ENCODE measurements at places on chromosomes 4 and X.

DNA sequence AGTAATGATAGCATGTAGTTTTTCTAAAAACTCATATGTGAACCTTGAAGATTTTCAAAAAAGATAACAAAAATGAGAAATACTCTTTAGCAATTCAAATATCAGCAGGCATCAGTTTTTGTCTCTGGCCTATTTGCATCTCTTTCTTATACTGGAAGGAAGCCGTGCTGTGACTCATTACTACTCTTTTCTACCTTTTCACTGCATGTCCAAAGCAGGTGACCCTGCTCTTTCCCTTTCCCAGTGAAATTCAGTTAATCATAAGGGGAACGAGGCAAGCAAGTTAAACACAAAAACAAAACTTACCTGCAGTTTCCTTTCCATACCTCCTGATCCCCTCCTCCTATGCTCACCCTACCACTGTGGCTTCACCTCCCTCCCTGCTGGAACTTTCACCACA is 9.3 kb downstream of the SPATA4 start:
- DNase-seq: no peak

DNA sequence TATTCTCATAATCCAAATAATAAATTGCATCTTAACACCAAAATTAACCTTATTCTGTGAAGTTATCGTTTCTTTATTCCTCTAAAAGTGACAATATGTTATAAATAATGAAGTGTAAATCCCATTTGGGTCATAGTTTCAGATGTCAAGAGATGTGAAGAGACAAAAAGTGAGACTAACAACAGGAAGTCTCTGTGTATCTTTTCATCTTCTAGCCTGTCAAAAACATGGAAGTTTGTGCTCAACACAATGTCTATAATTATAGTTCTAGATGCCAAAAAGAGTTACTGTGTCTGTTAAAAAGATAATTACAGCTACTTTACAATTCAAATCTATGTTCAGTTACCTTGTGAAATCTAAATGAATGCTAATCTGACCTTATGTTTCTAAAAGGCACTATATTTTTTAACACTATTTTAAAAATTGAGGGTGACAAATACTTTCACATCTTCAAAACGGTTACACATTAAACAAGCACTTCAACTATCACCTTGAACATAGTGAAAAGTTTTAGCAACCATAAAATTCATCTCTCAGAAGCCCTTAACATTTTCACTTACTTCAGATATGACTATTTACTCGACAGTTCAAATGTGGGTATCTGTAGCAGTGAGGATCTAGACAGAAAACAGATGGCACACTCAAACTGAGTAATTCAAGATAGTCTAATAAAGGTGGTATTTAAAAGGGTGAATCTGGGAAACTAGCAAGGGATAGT is 509.8 kb downstream of the ARAP2 start:
- no peak for DNase-seq

DNA sequence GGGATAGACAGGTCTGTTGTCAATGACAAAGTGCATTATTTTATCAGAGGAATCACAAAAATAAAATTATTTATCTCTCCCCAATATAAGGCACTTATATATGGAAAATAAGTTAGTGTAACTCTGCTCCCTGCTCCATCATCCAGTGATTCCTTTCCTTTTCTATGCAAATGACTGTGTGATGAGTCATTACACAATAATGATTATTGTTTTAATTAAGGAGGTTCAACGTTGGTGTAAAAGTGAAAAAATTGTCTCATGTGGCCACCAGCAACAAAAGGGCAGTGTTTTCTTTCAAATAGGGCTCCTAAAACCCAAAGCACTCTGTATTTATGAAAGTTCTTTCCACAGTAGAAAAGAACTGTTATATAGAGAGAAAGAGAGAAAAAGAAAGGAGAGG is 16.7 kb downstream of the SLC7A11 start:
- DNase-seq: no peak

DNA sequence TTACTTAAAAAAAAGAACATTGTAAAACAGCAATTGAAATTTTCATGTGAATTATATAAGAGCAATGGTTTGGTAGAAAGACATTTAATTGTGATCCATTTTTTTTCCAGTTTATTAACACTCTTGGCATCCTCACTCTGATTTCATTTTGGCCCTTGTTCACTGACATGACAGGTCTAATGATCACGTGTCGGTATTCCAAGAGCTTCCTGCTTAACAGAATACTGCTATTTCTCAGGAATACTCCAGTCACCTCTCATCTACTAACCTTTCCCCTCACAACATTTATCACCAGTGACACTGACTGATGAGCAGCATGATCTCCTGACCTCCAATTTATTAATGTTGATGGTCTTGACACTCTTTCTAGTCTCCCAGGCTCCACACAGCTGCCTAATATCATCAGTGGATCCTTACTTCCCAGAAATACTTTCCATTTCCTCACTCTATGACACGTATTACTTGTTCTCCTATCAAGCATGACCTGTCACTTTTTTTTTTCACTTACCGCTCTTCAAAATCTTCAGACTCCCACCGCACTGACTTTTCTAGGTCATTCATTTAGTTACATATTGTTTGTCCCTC is 847.8 kb upstream of the SLIT2 start:
- no peak for DNase-seq

DNA sequence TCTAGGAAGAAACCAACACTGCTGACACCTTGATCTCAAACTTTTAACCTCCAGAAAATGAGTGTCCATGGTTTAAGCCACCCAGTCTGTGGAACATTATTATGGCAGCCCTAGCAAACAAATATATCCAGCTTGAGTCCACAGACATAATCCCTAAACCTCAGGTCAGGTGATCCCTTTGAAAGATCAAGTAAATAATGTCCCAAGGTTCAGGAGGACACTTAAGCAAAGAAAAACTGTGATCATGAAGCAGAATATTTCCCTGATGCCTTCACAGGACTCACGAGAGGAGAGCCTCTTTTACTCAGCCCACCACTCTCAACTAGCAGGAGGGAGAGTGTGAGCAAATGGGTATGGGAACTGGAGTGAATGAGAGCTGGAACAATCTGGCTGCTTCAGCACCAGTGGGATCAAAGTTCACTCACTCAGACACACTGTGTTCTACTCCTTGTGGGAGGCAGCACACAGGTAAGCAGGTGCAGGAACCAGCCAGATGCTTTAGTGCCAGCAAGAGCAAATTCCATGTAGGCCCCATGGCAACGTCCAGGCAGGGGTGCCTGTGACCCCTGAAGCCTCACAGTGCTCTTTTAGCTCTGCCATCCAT is 608.4 kb downstream of the RAB28 start:
- no peak for DNase-seq

DNA sequence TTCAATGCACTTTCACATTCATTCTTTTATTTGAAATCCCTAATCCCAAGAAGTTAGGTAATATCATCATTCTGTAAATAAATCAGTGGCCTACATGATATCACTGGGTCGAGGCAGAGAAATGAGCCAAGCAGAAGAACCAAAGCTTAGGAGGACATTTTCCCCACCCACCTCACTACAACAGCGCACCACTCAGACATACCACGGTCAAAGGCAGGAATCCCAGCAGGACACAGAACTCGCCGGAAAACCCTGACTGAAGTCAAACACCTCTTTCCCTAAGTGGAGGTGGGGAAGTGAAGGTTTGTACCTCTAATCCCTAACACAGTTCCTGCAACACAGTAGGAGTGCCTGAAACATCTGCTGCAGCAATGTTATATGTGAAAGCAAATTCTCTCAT is 21.5 kb downstream of the RELL1 start:
- DNase-seq: peak; percentile 21

DNA sequence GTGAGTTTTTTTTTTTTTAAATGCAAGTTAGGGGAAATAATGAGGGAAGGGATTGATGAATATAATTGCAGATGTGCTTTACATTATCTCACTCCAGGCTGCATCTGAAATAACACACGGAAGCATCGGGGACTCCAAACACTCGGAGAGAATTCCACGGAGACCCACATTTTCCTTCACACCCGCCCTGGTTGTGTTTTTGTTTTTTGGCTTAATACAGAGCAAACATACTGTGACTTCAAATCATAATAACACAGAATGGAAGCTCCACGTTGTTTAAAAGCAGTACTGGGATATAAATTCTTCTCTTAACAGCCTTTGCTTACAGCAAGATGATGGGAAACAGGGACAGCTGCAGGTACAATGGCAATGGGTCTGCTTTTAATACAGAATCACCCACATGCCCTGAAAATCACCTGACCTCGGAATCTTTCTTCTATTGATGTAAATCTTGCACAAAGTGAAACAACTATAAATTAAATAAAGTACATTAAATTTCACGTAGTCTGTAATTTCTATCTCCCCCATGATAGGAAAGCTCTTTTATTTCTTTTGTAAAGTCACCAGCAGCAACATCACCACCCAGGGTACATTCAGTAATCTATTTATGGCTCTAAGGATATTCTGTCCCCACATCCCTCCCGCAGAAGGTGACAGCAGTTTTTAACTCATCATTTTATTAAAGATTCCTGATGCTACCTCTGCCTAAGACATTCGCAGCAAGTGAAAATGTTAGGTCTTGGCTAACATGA is 119.3 kb downstream of the ZNF827 start:
- no peak for DNase-seq

DNA sequence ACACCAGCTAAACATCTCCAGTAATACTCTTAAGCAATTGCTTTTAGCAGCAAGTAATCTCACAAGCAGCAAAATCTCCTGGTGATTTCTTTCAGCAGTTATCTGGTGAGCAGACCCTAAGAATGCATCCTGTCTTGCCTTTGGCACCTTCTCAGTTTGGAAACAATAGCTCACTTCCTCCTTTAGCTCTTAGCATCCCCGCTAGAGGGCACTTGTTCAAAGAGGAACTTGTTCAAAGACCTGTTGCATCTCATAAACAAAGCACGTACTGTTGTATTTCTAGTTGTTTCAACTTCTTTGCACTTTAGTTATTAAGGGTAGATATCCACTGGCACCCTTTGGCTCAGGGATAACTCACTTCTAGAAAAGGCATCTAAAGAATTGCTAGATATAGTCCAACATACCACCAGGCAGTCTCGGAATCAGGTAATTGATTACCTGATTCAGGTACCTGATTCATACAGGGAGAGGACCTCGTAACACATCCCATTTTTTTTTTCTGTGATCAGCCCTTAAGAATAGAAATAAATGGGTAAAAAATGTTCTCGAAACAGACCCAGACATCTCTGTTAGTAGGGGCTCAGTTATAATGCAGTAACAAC is 81.9 kb upstream of the QRFPR start:
- DNase-seq: peak; percentile 77

GRCh38 chr4:174520660-174521059 is 1.6 kb downstream of the HPGD start:
- no peak for DNase-seq

DNA sequence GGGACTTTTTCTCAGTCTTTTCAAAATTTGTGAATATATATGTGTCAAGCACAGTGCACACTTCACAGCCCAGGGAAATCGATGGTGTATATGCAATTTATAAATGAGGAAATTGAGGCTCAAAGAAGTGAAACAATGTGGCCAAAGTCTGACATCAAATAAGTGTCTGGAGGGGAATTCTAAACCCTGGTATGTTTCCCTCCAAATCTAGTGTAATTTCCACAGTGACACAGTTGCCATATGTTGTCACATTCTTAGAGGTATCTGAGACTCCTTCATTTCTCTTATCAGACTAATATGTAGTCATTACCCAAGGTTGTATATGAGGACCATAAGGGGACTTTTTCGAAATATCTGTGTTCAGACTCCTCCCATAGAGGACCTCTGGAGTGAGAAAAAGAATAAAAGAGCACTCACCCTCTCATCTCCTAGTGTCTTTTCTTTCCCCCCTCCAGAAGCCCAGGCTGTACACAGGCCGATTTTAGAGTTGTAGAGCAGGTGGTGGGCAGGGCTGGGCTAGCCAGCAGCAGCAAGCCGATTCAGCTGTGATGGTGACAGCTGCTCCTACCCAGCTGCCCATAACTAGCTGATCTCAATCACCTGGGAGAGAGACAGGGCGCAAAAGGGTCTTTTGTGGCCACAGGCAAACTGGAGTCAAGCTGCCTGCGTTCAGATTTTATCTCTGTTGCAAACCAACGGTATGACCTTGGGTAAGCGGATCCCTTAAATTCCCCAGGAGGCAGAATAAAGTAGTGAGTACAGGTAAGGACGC is 55.1 kb downstream of the CLCN5 start:
- peak; percentile 90 for DNase-seq

- DNase-seq: no peak
These were observed 139.7 kb downstream of the RBM47 start for GRCh38 chr4:40489961-40490360.

- no peak for DNase-seq
These were observed 1415.5 kb downstream of the PCDH7 start for GRCh38 chr4:32135642-32136041.

- DNase-seq: no peak
These were observed 37.1 kb downstream of the ENOPH1 start for GRCh38 chr4:82467471-82467870.

- DNase-seq: peak; percentile 68
These were observed 671 bp upstream of the EIF4E start for GRCh38 chr4:98929341-98930267.

- no peak for DNase-seq
These were observed 240.6 kb downstream of the AFAP1 start for GRCh38 chr4:7699031-7699430.

GRCh38 chr4:34516524-34516923 is 1727.8 kb downstream of the ARAP2 start:
- no peak for DNase-seq

DNA sequence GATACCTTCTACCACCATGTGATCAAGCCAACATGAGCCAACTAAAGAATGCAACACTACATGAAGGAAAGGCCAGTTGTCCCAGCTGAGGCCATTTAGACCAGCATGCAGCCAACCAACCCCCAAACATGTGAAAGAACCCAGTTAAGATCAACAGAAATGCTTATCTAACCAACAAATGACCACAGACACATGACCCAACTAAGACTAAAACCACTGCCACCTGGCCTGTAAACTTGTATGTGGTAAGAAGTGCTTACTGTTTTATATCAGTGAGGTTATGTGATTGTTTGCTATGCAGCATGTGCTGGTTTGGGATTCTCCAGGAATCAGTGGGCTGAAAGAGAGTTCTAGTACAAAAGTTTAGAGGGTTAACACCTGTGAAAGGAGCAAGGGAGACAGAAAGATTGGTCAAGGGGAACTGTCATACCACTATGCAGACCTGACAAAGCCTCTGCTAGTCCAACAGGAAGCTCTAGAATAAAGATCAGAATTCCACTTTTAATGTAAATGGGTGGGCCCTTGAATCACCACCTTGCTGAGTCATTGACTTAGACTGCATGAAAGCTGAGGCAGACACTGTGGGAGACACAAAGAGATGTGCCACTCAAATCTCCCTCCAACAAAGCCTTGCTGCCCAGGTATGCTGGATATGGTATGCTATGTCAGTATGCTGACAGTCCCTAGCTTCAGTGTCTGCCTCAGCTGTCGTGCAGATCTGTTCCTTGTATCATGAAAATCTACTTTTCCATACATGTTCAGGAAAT is 6.1 kb upstream of the SH3D19 start:
- DNase-seq: no peak

- DNase-seq: no peak
These were observed 60.2 kb downstream of the METTL14 start for GRCh38 chr4:118745357-118745756.
